Right forelimb (tissue), 1 donor: ENCODE measurements at places on chromosomes 1 and 21.
A peak's percentile ranks its signal among the peaks of the same experiment; 100 is the strongest.

- DNase-seq, result no peak
These were observed 193.6 kb upstream of the KAZN start for GRCh38 chr1:14404862-14405301.

DNA sequence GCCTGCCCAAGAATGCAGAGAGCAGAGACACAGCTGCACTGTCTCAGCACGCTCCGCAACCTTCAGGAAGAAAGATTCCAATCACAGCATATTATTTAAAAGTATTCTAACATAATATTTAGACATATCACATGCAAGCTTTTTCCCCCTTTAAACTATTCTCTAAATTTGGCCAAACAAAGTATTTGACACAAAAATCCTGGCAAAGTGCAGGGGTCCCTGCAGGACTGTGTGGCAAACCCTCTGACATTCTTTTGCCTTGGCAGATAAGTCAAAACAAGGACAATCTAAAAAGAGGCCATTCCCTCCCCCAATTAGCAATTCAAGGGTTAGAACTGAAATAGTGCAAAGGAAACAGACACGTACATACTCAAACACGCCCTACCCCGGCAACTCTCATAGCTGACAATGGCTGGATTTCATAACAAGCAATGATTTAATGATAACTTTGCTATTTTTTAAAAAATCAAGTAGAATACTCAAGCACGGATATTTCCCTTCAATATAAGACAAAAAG is 225.3 kb downstream of the MRPL39 start:
- no peak for DNase-seq

GRCh38 chr1:178092878-178093493 is 918 bp upstream of the RASAL2 start:
- peak; percentile 75 for DNase-seq

- no peak for DNase-seq
These were observed 52.2 kb downstream of the NENF start for GRCh38 chr1:212484701-212485570.

DNA sequence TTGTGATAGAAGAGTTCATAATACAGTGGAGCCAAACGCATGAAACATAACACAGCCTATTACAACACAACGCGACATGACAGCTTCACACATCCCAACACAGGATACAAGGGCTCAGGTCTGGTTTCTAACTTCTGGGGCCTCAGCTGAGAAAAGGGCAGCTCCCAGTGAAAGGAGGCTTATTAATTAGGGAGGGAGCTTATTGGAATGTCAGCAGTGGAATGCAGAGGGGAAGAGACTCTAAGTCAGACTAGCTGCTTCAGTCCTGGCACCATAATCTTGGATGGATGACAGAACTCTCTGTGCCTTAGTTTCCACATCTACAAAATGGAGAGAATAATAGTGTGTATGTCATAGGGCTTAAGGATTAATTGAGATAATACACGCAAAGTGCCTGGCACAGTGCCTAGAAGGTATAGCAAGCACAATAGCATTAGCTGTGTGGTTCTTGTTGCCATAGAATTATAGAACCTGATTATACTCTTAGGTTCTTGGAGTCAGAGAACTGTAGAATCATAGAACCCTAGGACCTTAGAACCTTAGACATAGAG is 22.7 kb upstream of the SLC2A1 start:
- no peak for DNase-seq

DNA sequence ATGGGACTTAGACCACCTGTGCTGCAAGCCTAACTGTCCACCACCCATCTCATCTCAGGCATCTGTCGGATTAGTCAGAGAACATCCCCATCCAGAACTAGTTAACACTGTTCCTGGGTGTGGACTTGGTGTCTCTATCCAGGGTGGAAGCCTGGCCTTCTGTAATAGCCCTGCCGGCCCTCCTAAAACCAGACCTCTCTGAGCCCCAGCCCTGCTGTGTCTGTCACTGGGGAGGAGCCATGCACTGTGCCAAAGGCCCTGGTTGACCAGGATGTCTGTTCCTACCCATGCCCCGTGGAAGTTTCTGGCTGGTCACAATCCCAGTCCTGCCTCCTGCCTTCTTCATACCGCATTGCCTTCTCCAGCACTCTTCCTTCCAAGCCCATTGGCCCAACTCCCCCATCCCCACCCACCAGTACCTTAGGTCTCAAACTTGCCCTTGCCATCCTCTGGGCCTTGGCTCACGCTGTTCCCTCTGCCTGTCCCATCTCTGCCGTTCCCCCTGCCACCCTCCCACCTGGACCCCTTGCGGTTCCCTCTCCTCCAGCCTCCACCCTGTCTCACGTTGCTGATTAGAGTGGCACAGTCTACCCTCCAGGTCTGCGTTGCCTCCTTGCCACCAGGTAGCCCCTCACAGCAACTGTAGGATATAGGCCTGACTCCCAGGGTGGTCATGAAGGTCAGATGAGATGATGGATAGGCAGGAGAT is 105.6 kb downstream of the EPHB2 start:
- no peak for DNase-seq

DNA sequence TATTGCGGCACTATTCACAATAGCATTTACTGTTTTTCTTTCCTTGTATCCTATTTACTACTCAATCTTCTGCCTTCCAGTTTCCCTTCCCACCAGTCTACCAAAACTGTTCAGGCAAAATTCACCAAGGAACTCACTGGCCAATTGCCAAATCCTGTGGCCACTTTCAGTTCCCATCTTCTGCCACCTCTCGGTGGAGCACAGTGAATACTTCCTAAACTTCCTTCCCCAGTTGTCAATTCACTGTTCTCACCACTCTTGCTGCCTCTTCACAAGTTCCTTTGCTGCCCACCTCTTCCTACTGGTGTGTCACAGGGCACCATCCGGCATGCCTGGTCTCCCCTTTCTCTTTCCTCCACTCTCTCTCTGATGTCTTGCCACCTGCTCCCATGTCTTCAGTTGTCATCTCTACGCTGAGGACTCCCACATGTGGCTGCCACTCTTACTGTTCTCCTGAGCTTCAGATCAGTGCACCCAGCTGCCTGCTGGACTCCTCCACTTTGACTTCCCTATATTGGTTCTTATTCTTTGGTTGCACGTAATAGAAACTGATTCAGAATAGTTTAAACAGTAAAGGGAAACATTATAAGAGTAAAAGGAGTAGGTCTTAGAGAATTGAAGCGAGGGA is 114.4 kb downstream of the PIK3R3 start:
- no peak for DNase-seq

DNA sequence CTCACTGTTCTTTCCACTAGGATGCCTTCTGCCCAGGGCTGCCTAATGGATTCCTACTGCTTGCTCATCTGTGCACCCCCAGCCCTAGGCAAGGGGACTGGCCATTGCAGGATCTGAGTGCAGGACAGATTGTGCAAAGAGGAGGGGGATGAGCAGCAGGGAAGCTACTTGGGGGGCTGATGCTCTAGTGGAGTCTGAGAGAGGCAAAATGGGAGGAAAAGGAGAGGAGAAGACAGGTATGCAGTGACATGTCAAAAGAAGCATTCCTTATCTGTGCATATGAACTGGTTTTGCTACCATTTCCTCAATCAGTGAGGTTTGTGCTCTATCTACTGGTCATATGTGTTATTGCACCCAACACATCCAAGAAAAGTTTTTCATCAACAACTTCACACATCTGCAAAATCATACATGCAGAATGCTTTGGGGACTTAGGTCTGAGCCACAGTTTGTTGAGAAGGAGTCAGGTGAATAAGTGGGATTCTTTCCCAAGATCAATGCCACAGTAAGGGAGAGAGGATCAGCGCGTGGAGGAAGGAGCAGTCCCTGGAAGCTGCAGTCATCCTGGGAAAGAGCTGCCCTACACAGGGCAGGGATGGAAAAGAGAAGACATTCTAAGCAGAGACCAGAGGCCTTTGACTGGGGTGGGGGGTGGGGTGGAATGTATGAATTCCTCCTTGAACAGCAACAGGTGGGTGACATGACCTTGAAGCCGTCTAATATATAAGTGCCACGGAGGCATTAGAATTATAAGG is 14.4 kb downstream of the SLC5A9 start:
- no peak for DNase-seq

DNA sequence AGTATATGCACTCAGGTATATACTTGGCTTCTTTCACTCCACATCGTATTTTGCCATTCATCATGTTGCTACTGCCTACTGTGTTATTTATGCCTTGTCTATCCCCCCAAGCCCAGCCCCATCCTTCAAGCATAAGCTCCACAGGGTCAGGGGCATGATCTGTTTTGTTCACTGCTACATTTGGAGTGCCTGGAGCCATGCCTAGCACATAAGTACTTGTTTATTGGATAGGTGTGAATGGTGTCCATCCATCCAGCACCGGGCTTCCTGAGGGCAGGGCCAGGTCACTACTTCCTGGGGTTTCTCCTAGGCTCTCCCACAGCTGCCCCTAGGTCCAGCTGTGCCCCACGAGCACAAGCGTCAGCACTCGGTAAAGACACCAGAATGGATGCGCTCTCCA is 289.0 kb upstream of the VAMP3 start:
- DNase-seq, result no peak

DNA sequence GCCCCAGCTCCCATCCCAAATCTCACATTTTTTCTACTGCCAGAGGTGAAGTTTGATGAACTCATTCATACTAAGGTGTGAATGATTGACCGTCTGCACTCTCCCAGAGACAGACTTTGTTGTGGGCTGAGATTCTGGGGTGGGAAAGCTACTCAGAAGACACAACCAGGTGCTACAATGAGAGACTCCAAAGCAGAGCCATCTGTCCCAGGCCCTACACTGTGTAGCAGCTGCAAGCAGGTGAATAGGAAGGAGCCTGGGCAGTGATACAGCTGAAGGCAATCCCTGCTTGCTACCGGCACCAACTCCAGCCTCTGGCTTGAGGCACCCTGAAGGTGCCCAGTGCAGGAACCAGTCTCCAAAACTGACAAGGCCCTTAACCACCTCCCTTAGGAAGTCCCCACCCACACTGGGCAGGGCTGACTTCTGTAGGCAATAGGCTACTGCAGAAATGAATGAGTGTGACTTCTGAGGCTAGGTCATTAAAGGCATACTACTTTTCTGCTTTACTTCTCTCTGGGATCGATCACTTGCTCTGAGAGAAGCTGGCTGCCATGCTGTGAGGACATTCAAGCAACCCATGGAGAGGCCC is 79.7 kb upstream of the RUNX3 start:
- no peak for DNase-seq

DNA sequence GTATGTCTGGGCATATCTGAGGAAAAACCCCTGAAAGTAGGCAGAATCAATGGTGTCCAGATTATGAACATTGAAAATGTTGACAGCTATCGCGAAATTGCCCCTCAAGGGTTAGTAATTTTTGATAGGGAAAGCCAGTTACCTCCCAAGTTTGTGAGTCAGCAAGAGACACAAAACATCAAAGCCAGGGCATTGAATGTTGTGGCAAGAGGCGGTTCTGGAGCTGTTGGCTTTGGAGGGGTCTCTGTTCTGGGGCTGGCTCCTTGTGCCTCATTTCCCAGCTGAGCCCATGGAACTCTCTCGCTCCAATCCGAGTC is 10.6 kb upstream of the S100A11 start:
- DNase-seq, result no peak

- DNase-seq, result no peak
These were observed 12.0 kb downstream of the DENND1B start for GRCh38 chr1:197763307-197763706.

- no peak for DNase-seq
These were observed 172.6 kb upstream of the HMCN1 start for GRCh38 chr1:185561629-185562028.

- no peak for DNase-seq
These were observed 38.3 kb downstream of the SDCCAG8 start for GRCh38 chr1:243293941-243294722.

DNA sequence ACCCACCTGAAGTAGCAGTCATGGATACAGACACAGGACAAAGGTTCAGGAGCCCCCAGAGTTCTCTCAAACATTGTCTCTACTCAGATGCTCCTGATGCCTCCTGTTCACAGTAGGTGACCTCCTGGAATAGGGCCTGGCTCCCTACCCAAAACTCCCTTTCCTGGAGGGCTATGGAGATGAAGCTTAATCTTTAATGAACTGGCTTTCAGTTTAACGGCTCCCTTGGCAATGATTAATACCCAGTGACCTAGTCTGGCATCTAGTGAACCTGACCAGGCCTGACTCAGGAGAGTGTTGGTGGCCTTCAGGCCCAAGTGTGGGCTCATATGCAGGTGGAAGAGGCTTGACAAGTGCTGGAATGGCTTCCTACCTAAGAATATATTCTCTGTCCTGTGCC is 65.2 kb upstream of the TRABD2B start:
- no peak for DNase-seq

GRCh38 chr1:112375701-112376100 is 20.3 kb upstream of the CTTNBP2NL start:
- no peak for DNase-seq

DNA sequence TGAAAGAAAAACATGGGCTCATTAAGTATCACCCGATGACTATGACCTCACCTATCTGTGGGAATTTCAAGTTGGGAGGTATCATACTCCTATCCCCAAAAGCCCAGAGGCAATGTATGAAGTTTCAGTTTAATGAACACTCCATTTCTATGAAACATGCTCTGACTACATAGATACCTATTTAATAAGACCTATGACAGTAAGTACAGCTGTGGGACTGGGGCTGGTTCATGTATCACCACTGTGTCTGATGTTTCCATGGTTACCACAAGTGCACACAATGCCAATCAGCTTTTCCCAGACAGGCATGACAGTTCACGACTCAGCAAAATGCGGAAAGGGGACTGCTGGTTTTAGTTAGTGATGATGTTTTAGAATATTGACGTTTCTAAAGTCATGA is 167.7 kb downstream of the SIPA1L2 start:
- DNase-seq, result no peak

GRCh38 chr21:26225046-26225445 is 54.5 kb upstream of the APP start:
- no peak for DNase-seq

DNA sequence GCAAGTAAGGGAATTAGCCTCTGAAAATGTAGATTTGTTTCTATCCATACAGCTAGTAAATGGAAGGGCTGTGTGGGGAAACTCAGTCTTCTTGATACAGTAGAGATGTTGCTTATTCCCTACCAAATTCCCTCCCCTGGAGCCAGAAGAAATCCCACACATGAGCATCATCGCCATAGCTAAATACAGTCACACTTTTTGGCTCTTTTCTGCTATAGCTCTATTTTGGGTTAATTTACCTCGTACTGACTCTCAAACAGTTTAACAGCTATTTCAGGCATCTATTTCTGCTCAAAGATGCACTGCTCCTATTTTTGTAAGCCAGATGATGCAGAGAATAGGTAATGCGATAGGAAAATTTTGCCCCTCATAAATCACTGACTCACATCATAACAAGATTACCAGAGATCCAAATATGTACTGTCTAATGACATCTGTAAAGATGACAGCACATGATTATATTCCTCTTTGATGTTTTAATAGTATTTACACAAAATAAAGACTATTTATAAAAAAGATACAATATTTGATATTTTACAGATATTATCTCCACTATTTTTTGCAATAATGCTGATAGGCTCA is 58.6 kb downstream of the XCL1 start:
- no peak for DNase-seq

- no peak for DNase-seq
These were observed 121.7 kb downstream of the ADGRL4 start for GRCh38 chr1:78884685-78885452.

- DNase-seq, result no peak
These were observed 11.8 kb downstream of the KIRREL1 start for GRCh38 chr1:158005224-158005623.

GRCh38 chr1:28830814-28831213 is 18.8 kb downstream of the OPRD1 start:
- DNase-seq, result no peak
